ENCODE measurements at places on chromosomes 1 and 21.

DNA sequence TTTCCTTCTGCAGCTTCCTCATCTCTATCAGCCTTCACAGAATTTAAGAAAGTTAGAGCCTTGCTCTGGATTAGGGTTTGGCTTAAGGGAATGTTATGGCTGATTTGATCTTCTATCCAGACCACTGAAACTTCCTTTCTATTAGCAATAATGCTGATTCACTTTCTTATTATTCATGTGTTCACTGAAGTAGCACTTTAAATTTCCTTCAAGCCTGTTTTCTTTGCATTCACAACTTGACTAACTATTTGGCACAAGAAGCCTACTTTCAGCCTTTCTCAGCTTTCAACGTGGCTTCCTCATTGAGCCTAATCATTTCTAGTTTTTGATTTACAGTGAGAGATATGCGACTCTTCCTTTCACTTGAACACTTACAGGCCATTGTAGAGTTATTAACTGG, 528.5 kb downstream of the PLPP3 start:
- DNase-seq, result no peak

GRCh38 chr1:110728388-110729001, 53.8 kb upstream of the KCNA3 start:
- no peak for DNase-seq

DNA sequence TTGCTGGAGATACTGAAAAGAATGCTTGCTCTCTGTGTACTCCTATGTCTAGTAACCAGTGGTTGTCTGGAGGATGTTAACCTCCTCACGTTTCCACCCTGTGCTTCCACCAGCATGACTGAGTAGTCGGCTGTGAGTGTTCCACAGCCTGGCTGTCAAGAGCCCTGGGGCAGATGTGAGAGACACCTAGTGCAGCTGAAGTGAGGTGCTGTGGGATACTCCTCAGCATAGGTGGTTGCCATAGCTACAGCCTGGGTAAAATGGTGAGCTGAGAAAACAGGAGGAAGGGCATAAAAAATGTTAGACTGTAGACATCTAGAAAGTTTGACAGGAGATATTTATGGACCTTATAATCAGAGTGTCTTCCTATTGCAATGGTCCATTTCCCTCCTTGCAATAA, 15.8 kb downstream of the IVL start:
- no peak for DNase-seq

DNA sequence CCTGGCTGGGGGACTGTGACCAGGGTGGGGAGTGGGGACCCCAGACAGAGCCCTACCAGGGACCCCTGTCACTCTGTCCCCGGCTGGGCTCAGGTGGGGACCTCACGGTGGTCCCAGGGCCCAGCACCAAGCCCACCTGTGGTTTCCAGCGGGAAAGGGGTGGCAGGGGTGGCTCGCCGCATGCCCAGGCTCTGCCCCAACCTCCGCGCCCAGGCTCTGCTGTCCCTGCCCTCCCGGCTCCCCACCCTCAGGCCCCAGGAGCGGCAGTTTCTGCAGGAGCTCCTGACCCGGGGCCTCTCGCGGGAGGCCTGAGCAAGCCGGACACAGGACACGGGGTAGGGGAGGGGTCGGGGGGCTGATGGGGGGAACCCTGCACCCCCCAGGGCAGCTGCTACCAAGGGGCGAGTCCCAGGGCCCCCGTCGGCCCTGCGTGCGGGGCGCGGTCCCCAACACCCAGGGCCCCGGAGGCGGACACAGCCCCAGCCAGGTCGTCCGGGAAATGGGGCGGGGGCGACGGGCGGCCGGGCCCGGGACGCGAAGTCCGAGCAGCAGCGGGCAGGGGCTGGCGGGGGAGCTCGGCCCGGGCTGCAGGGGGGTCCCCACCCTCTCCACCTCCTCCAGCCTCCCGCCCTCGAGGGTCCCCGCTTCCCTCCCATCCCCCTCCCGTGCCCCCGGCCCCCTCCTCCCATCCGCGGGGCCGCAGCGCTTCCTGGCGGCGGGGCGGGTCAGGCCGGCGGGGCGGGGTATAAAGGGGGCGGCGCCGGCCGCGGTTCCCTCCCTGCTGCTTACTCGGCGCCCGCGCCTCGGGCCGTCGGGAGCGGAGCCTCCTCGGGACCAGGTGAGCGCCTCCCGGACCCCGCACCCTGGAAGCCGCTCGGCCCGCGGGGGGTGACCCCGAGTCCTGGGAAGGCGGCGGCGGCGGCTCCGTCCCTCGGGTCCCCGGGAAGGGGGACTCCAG, at the start of gene COL6A2:
Gene COL6A2 (plus strand): TSS at position 777 of the 958 bp plus-strand sequence.
- peak; percentile 27 for DNase-seq

GRCh38 chr1:52852854-52853253, 10.3 kb downstream of the ZYG11A start:
- DNase-seq, result no peak

DNA sequence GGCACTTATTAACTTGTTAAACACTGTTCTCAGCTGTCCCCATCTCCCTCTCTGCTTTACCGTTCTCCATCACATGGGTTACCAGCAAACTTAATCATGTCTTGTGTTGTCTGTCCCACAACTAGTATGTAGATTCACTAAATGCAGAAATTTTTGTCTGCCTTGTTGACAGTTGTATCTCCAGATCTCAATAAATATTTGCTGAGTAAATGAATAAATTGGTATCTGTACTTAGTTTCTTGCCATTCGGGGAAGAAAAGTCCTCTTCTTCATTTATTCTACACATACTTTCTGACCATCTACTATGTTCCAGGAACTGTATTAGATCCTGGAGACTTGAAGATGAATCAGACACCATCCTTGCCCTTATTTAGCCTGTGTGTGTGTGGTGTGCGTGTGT, 97.9 kb downstream of the KCND3 start:
- DNase-seq, result no peak

- DNase-seq, result no peak
These were observed 292.1 kb upstream of the VAMP3 start for GRCh38 chr1:7478809-7479499.

DNA sequence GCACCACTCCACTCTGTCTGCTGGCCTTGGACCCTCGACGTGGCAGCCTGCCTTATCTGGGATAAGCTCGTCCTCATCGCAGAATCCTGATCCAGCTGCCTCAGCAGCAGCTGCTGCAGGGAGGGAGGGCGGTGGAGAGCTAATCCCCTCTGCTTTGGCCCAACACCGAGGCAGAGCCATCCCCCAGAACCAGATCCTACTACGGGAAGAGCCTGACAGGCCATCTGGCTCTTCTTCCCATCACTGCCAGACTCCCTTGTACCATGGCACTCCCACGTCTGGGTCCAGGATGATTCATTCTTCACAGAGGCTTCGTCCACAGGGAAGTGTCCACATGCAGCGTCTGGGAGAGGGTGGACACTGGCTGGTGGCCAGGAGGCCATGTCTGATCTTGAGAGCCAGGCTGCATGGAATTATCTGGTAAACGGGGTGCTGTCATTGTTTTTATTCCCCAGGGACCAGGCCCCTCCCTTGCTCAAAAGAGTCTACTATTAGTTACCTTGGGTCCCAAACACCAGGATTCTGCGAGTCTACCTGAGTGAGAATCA, 14.6 kb upstream of the PKP1 start:
- no peak for DNase-seq

GRCh38 chr1:91798241-91798648, 87.7 kb downstream of the TGFBR3 start:
- DNase-seq, result no peak

GRCh38 chr1:164320790-164321731, 237.9 kb upstream of the PBX1 start:
- no peak for DNase-seq

DNA sequence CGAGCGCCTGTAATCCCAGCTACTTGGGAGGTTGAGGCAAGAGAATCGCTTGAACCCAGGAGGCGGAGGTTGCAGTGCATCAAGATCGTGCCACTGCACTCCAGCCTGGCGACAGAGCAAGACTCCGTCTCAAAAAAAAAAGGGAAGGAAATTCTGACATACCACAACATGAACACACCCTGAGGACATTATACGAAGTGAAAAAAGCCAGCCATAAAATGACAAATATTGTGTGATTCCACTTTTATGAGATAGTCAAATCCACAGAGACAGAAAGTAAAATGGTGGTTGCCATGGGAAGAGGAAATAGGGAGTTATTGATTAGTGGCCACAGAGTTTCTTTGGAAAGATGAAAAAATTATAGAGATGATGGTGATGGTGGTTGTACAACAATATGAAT, 41.7 kb downstream of the EVI5 start:
- no peak for DNase-seq

DNA sequence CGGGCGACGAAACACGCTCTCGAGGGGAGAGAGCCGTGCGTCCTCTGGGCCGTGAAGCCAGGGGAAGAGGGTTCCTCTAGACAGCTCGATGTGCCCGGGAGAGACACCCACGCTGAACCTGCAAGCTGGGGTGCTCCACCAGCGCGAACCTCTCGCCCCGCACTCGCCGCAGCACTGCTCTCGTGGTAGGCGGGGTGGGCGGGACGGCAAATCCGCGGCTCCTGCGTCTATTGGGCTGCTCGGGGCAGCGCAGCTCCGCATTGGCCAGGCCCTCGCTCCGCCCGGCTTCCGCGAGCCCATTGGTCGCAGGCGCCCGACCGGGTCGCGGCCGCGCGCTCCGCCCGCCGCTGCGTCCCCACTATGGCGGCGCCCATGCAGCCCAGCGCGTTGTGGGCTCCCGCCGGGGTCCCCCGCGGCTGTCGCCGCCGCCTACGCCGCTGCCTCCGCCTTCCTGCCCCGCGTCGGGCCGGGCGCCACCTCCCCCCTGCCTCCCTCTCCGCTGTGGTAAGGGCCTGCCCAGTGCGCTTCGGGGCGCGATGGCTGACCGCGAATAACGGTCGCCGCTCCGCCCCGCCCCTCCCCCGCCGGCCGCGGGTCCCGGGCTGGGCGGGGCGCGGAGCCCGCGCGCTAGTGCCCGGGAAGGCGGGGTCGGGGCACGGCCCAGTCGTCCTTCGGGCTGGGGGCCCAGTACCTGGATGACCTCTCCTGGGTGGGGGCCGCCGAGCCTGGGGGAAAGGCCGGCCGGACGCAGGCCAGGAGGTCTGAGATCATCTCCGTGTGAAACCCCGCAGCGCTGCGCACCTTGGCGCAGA, at the start of gene ST3GAL3:
Gene ST3GAL3 (plus strand): TSS at position 347 of the 812 bp plus-strand sequence. CDS start 28,727 bp downstream, outside the sequence.
- DNase-seq, result peak; percentile 93

- DNase-seq, result no peak
These were observed at the start of gene MXRA8 for GRCh38 chr1:1358433-1359271. Gene MXRA8, minus strand, starts transcription at chr1:1358555. Its CDS starts 51 bp downstream, at chr1:1358504.

- no peak for DNase-seq
These were observed 1.4 kb downstream of the MMACHC start for GRCh38 chr1:45501505-45501859.

- DNase-seq, result no peak
These were observed 63.4 kb downstream of the MAGI3 start for GRCh38 chr1:113453771-113454083.

- DNase-seq, result no peak
These were observed 8.0 kb upstream of the DISP3 start for GRCh38 chr1:11470912-11471311.

DNA sequence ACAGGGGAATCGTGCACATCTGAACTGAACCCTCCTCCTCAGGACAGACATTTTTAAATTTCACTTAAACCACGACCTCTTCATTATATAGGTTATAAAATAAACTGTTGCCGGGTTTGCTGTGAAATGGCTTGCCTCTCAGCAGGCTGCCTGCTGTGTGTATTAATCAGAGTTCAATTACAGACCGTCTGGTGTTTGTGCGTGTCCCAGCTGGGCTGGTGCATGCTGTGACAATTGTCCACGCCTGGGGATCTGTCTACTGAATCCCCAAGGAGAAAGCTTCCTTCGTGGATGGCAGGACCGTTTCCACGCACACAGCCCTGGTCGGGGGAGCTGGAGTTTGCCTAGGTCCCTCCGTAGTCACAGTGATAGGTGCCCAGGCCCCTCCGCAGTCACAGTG, 13.4 kb upstream of the AGPAT3 start:
- no peak for DNase-seq

- DNase-seq, result no peak
These were observed 35.8 kb downstream of the PAX7 start for GRCh38 chr1:18666317-18666920.

GRCh38 chr21:31654340-31654739, 5.2 kb upstream of the SOD1 start:
- DNase-seq, result no peak

- no peak for DNase-seq
These were observed 9.8 kb upstream of the ALPL start for GRCh38 chr1:21499283-21499950.

GRCh38 chr1:174786760-174787159, 213.0 kb upstream of the CACYBP start:
- DNase-seq, result no peak

DNA sequence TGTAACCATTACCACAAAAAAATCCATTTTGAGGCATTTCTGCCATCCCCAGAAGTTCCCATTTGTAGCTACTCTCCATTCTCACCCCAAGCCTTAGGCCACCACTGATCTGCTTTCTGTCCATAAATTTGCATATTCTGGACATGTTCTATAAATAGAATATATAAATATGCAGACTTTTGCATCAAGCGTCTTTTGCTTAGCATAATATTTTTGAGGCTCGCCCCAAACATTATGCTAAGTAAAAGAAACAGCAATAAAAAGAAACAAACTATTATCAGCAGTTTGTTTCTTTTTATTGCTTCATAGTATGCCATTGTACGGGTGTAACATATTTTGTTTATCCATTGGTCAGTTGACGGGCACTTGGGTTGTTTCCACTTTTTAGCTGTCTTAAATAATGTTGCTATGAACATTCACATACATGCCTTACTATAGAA, 7.9 kb downstream of the TFAP2E start:
- DNase-seq, result no peak

DNA sequence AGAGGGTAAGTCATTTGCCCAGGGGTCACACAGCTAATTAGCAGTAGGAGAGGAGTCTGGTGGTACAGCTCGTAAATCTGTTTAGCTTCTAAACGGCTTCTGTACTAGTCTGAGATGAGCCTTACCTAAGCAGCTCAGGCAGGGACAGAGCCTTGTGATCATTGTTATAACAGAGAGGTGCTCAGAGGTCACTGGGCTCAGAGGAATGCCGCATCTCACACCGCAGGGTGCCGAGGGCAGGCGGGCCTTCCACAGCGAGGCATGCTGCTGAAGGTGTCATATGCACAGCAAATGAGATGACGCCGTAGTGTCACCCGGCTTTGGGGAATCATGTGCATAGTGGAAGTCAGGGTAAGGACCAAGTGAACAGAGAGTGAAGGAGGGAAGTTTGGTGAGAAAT, 305.2 kb upstream of the FMN2 start:
- no peak for DNase-seq

DNA sequence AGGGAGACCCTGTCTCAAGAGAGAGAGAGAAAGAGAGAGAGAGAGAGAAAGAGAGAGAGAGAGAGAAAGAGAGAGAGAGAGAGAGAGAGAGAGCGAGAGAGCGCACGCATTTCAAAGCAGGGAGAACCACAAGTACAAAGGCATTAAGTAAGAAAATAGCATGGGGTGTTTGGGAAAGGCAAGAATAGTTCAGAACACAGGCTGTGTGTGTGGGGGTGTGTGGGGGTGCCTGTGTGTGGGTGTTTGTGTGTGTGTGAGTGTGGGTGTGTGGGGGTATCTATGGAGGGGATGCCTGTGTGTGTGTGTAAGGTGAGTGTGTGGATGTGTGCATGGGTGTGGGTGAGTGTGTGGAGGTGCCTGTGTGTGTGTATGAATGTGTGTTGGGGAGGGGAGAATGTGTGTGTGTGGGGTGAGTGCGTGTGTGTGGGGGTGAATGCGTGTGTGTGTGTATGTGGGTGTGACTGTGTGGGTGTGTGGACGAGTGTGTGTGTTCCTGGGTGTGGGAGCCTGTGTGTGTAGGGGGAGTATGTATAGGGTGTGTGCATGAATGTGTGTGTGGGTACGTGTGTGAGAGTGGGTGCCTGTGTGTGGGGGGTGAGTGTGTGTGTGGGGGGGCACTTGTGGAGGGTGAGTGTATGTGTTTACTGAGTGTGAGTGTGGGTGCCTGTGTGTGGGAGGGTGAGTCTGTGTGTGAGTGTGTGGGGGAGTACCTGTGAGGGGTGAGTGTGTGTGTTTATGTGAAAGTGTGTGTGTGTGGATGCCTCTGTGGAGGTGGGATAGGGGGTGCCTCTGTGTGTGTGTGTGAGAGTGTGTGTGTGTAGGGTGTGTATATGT, 19.1 kb upstream of the HDAC1 start:
- DNase-seq, result peak; percentile 18
